CD4-positive, alpha-beta memory T cell (primary cell): ENCODE measurements at places on chromosomes 13 and 19. TPM values are rescaled to one million over a fixed set of nuclear protein-coding genes. Genes with fewer than 3 reads are reported as not detected.

The NPHS1 gene
- total RNA-seq, result not detected

The RPL18A gene
- 3,084 TPM for total RNA-seq

The SHISA2 gene
- total RNA-seq, result 0.36 TPM

The AKAP11 gene
- 40.6 TPM for total RNA-seq

The SRRM5 gene
- total RNA-seq, result 0.83 TPM
